ENCODE measurements at places on chromosomes 1 and 21.

DNA sequence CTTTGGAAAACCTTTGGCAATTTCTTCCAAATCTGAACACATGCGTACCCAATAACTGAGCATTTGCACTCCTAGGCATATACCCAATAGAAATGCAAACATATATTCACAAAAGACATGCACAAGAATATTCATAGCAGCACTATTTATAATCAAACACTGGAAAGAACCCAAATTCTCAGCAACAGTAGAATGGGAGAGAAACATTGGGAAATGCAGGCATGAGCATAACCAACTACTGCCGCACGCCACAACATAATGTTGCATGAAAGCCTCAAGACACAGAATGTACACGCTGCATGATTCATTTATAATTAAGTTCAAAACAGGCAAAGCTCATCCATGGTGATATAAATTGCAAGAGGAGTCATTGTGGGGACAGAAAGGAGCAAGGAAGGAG is 69.5 kb upstream of the FBXO28 start:
- DNase-seq, result no peak

- no peak for DNase-seq
Measured at GRCh38 chr1:71521655-71522264, 440.9 kb upstream of the ZRANB2 start.

DNA sequence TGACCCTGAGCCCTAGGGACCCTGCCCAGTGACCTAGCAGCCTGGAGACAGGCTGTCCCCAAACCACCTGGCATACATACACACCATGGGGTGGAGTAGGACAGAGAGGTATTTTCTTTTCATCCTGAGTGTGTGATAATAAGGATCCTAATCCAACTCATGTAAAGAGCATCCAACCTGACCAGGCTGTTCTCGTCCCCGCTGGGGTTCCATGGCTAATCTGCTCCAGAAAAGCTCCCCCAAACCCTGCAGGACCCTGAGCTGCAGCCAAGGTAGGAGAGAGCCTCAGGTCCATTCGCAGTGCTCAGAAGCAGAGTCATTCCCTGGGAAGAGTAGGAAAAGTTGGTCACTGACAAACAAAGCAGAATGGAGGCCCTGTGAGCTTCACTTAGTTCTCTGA is 31.4 kb downstream of the KCND3 start:
- peak; percentile 2 for DNase-seq

DNA sequence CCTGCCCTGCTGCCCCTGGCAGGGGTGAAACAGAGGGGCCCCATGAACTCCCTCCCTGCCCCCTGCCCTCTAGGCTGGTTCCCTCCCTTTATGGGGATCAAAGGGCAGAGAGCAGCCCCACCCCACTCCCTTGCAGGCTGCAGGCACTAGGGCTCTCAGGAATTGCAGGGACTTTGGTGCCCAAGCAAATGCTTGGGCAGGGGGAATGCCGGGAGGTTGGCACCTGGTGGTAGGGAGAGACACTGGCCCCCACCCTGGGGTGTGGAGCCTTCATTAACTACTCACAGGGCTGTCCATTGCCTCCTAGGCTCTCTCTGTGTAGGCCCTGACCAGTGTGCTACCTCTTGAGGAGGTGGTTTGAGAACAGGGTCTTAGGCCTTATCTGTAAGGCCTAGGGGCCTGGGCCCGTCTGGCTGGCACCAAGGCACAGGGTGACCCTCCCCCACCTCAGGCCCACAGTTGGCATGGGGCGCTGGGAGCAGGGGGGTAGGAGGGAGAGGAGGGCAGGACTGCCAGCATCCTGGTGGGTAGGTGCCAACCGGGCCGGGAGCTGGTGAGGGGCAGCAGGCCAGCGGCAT is 4.7 kb downstream of the ZBTB7B start:
- DNase-seq, result no peak

- DNase-seq, result no peak
Measured at GRCh38 chr1:118963456-118964430, 24.4 kb downstream of the TBX15 start.

DNA sequence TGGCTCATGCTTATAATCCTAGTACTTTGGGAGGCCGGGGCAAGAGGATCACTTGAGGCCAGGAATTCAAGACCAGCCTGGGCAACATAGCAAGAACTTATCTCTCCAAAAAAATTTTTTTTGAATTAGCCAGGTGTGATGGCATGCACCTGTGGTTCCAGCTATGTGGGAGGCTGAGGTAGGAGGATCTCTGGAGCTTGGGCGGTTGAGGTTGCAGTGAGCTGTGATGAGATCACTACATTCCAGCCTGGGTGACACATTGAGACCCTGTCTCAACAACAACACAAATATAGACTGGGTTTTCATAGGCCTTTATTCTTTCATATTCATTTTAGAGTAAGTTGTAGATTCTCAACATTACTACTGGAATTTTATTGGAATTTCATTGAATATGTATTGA is 12.8 kb downstream of the MED18 start:
- DNase-seq, result peak; percentile 23
